ENCODE measurements at places on chromosomes 1 and 21.

DNA sequence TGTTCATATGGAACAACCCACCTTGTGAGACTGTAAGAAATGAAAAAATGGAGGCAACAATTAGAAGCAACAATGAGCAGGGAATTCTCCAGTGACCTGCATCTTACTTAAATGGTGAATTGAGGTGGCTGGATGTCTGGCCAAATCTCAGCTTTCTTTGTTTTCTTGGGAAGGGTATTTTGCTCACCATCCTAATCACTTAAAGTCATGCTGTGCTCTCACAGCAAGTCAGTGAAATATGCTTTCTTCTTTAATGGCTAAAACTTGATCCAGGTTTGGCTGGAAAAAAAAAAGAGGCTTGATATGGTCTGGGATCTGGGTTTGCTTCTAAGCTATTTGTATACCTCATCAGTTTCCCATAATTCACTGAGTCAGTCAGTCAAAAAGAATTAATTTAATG, 124.8 kb downstream of the ESRRG start:
- no peak for DNase-seq

DNA sequence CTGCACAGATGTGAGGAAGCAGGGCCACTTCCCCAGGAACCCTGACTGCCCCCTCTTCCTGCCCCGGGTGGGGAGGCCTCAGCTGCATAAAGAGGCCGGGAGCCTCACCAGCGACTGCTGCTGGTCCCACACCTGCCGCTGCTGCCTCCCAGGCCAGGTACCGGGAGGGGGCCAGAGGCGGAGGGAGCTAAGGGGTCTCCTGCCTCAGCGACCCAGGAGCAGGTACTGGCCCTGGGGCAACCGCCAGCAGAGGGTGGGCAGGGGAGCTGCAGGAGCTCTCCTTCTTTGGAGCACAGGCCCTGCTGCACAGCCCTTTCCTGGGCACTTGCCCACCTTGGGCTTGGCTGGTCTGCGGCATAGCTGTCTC, 6.8 kb downstream of the GJC2 start:
- DNase-seq: no peak

DNA sequence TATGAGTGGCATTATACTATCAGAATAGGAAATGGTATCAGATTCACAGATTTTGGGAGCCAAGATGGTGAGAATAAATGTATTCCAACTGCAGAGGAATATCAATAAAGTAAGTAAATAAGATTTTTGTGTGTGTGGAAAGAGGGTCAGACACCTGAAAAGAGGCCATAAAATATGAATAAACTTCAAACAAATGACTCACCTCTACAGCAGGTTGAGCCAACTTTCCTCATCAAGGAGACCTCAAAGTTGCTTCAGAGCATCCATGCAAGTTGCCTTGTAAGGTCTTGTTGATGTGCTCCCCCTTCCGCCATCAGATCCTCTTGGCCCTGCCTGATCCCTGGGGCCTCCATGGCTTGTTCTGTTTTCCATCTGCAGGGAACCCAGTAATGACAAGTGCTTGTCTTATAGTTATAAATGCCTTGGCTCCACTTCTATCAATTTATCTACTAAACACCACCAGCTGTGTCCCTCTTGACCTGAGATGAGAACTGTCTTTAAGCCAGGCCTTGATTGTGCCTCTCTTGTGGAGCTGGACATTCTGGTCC, 775.6 kb downstream of the LTN1 start:
- DNase-seq: no peak

DNA sequence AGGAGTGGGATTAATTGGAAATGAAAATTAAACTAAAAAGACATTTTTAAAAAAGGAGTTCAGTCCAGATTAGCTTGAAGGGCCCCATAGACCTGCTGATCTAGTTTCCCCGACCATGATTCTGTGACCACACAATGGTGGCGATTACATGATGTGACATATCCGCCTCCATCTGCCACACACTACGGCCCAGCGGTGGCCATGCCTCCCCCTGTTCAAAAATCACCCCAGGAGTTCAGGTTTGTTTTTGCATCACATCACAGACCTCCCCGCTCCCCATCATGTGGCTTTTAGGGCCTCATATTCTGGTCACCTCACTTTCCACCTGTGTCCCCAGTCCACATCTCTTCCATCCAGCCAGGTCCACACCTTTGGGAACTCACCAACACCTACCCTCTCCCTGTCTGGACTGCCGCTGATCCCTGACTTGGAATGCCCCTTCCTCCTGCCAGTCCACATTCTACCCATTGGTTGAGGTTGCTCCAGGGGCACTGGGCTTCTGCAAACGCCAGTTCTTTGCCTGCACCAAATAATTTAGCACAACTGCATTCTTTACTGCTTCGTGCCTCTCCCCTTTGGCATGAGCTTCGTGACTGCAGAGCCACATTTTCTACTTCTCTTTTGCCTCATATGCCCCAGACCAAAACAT, 38.9 kb downstream of the CD247 start:
- no peak for DNase-seq

GRCh38 chr1:155453141-155453540, 109.5 kb downstream of the ASH1L start:
- DNase-seq: no peak

GRCh38 chr1:155910621-155911121, 478 bp downstream of the RIT1 start:
- peak; percentile 57 for DNase-seq

- DNase-seq: no peak
Observed at GRCh38 chr1:41608211-41608610, 123.7 kb upstream of the EDN2 start.

DNA sequence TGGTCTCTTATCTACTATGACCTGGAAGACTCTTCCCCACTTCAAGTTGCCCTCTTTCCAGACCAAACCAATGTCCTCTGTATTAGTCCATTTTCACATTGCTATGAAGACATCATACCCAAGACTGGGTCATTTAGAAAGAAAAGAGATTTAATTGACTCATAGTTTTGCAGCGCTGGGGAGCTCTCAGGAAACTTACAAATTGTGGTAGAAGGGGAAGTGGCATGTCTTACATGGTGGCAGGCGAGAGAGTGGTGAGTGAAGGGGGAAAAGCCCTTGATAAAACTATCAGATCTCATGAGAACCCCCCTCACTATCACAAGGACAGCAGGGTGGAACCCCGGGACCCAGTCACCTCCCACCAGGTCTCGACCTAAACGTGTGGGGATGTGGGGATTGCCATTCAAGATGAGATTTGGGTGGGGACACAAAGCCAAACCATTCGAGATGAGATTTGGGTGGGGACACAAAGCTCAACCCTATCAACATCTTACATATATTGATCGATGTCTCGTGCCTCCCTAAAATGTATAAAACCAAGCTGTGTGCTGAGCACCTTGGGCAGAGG, 14.2 kb upstream of the AGPAT3 start:
- no peak for DNase-seq

GRCh38 chr21:16116798-16117197, 387.0 kb downstream of the USP25 start:
- peak; percentile 74 for DNase-seq

- DNase-seq: no peak
Observed at GRCh38 chr1:212452323-212453155, 19.8 kb downstream of the NENF start.

DNA sequence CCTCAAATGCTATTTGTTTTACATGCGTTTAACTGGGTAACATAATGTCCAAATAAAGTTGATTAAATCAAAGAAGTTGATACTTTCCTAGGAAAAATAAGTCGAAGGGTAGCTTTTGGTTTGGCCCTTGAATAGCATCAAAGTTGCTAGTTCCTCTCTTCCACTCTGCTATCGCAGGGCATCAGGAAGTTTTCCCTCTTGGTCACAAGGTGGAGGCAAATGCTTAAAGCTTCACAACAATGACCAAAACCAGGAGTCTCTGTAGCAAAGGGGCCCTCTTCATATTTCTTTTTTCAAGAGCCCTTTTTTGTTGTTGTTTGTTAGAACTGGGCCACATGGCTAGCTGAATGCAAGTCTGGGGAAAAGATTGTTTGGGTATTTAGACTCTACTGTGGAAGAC, 668.4 kb downstream of the KCNT2 start:
- no peak for DNase-seq

- DNase-seq: no peak
Observed at GRCh38 chr1:158329300-158329699, 2.0 kb downstream of the CD1B start.

GRCh38 chr1:60541831-60542532, 468.4 kb upstream of the C1orf87 start:
- DNase-seq: no peak

- no peak for DNase-seq
Observed at GRCh38 chr1:23425193-23425494, 596 bp upstream of the TCEA3 start.

DNA sequence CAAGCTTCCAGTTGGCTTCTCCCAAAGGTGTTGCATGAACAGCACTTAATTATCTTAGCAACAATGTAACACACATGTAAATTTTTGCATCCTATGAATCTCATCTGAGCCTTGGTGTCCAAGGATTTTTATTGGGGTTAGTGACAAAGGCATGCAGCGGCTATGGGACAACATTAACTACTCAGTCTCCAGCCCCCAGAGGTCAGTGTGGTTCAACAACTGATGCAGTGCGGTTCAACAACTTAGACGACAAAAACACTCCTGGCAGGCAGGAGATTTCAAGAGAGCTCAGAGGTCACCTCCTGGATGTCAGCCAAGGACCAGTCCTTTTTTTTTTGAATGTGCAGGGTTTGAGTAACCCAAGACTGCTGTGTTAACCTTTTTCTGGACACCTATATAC, 77.5 kb upstream of the HMCN1 start:
- DNase-seq: no peak

- no peak for DNase-seq
Observed at GRCh38 chr1:172810480-172811175, 151.7 kb downstream of the FASLG start.

GRCh38 chr1:228392111-228392936, 14.3 kb downstream of the TRIM11 start:
- no peak for DNase-seq

DNA sequence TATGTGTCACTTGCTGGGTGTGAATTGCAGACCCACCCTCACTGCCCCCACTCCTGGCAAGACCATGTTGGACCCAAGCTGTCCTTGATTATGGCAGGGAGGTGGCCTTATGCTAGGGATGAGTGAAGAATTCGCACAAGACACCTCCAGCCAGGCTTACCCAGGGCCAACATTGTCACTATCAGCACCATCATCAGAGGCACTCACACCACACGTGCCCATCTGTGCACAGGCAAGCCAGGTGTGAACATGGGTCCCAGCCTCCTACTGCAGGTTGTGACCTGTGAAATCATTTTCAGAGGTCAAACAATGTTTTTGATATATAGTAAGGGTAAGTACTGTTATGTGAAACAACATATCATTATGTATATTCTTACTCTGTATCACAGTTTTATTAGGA, 20.3 kb upstream of the RGS8 start:
- no peak for DNase-seq

- DNase-seq: no peak
Observed at GRCh38 chr1:18110598-18110939, 3.0 kb downstream of the IGSF21 start.

DNA sequence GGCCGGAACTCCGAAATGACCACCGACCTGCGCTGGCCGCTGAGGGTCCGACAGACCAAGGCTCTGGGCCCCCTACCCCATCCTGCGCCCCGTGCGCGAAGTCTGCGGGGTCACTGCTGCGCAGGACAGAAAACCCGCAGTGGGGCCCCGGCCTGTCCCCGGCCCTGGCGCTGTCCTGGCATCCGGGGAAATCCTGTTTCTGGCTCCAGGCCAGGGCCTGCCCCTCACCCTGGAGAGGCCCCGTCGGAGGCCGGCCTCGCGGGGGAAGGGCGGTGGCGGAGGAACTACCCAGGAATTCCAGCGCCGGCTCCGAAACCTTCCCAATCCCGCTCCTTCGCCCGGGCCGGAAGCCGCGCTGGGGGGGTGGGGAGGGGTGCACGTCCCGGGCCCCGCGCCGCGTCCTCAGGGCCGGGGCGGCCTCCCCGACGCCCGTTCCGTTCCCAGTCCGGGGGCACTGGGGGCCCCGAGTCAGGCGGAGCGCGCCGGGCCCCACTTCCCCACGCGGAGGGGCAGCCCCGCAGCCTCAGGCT, 77.0 kb downstream of the MORN1 start:
- peak; percentile 61 for DNase-seq

DNA sequence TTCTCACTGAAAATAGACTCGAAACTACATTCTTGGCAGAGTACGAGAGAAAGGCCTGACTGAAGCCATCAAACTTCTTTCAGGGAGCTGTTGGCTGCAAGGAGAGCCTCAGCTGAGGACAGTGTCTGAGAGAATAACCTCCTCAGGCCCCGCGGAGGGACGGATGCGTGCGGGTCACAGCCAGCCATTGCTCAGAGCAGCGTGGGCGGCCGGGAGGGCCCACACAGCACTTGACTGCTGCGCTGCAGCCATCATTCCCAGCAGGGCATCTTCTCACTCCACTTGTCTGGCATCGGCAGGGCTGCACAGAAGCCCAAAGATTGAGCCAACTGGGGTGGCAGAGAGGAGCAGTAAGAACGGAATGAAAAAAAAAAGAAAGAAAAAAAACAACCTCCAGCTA, 113.5 kb downstream of the XCL2 start:
- DNase-seq: no peak

GRCh38 chr1:205054013-205054412, 11.0 kb downstream of the CNTN2 start:
- no peak for DNase-seq

GRCh38 chr21:35622612-35623011, 437.7 kb downstream of the SETD4 start:
- DNase-seq: no peak

- no peak for DNase-seq
Observed at GRCh38 chr1:116999596-116999995, 2.0 kb upstream of the CD101 start.

DNA sequence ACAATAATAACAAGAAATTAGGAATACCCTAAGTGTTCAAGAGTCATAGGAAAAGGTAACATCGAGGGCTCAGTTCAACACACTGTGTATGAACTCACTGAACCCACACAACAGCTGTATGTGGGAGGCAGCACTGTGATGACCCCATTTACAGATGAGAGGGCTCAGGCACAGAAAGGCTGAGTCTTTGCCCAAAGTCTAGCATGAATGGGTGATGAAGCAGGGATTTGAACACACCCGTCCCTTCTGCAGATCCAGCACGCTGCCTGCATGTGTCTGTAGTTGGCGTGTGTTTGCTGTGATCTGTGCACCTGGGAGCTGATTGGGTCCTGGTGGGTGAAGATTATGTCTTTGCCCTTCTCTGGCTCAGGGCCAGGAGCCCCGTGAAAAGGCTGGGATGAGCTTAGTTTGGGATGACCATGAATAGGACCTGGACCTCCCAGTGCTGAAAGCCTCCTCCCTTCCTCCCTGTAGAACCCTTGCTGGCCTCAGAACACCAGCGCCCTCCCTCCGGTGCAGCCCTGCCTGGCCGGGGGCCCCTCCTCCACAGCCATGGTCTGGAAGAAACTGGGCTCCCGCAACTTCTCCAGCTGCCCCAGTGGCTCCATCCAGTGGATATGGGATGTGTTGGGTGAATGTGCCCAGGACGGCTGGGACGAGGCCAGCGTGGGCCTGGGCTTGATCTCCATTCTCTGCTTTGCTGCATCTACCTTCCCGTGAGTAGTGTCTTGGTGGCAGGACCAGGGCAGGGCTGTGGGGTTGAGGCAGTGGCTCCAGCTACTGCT, 5.2 kb downstream of the SLC66A1 start:
- DNase-seq: no peak

GRCh38 chr1:94892604-94893254, 34.2 kb downstream of the CNN3 start:
- no peak for DNase-seq

- no peak for DNase-seq
Observed at GRCh38 chr1:184497959-184498723, 111.3 kb downstream of the C1orf21 start.

- peak; percentile 64 for DNase-seq
Observed at GRCh38 chr1:234114648-234115307, 210.3 kb downstream of the SLC35F3 start.

GRCh38 chr1:53073868-53074311, 11.9 kb downstream of the PODN start:
- no peak for DNase-seq
